ENCODE measurements at places on chromosomes 5 and 9.

DNA sequence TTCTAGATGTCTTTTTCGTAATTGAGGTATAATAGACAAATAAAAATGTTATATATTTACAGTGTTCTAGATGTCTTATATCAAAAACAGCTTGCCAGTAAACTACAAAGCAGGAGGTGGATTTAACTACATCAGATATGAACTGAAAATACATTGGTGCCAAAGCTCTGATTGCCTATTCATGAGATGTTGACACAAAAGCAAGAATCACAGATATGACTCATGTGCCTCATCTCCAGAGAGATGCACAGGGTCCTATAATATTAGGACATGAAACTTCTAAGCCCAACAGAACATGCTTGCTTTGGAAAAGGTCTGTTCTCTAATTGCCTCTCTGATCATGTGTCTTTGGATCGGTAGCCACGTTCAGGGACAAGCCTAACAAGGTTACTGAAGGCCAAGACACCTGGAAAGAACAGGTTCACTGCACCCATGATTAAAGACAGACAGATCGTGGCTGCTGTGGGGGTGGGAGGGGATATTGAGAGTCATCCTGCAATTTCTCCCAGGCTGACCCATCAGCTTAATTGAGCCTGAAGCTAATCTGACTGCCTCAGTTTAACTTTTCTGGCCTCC lies 16.8 kb downstream of the ABCA1 start:
- no peak for DNase-seq

- no peak for DNase-seq
These were observed 105.2 kb downstream of the ZNF608 start for GRCh38 chr5:124641154-124641792.

DNA sequence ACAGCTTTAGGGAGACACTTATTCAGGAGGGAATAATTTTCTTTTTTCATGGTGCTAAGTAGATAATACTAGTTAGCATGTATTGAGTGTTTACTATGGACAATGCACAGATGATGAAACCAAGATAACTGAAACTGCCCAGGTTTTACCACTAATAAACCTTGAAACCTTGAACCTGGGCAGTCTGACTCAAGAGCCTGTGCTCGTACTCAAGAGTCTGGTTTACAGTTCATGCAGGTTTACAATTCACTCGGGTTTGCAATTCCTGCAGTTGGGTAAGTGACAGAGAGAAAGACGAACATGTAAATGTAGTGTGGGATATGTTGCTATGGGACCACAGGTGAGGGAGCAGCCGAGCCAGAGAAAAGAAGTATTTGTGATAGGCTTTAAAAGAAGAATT lies 28.2 kb downstream of the NUP214 start:
- no peak for DNase-seq

GRCh38 chr5:122346897-122347581 lies 35.0 kb downstream of the SNCAIP start:
- DNase-seq, result no peak

GRCh38 chr5:123289210-123289609 lies 134.0 kb downstream of the CEP120 start:
- no peak for DNase-seq

DNA sequence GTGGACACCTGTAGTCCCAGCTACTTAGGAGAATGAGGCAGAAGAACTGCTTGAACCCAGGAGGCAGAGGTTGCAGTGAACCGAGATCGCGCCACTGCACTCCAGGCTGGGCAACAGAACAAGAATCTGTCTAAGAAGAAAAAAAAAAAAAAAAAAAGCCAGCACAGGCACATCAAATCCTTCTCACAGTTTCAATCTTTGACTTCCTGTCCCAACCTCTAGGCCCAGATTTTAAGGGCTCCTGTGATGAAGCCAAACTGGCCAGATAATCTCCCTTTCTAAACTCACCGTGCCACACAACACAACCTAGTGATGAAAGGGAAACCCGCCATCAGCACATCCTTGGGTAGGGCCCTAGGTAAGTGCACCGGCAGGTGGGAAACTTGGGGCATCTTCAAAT lies 58.1 kb downstream of the ROR2 start:
- DNase-seq, result no peak

- DNase-seq, result no peak
These were observed 191.2 kb downstream of the TRPM6 start for GRCh38 chr9:74696520-74696919.

DNA sequence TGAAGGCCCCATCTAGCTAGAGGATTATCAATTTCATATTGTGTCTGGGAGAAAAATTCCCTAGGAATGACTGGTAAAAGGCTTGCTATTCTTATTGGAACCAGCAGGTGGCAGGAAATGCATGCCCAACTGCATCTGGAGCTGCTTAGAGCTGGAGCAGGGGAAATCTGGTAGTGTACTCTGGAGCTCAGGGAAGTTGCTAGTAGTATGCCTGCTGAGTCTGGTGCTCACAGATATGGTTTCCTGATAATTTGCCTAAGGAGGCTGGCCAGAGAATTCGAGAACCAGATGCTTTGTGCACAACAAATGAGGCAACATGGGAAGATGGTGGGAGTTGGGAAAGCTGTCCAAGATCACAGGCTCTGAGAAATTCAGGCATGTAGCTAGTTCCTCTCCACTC lies 53.7 kb downstream of the G3BP1 start:
- DNase-seq, result no peak

GRCh38 chr5:176438959-176439757 lies 9.0 kb upstream of the FAF2 start:
- DNase-seq, result no peak

DNA sequence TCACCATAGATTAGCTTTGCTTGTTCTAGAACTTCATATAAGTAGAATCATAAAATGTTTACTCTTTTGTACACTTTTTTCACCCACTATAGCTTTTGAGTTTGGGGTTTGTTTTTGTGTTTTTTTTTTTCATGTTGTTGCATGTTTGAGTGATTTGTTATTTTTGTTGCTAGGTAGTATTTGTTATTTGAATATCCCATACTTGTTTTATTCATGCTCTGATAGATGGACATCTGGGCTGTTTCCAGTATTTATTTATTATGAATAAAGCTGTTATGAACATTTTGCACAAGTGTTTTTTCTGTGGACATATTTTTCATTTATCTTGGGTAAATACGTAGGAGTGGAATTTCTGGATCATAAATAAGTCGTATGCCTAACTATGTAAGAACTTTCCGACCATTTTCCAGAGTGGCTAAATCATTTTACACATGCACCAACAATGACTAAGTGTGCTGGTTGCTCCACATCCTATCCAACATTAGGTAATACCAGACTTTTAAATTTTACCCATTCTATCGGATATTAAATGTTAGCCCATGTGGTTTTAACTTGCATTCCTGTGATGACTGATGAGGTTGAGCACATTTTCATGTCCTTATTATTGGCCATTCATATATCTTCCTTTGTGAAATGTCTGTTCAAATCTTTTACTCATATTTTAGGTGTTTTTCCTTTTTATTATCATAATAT lies 69.1 kb upstream of the NR4A3 start:
- DNase-seq, result no peak

- no peak for DNase-seq
These were observed 287.4 kb upstream of the IRX4 start for GRCh38 chr5:2169850-2170760.

GRCh38 chr5:154697371-154697770 lies 57.8 kb upstream of the LARP1 start:
- DNase-seq, result no peak

- DNase-seq, result no peak
These were observed 1.9 kb upstream of the EIF4EBP3 start for GRCh38 chr5:140545606-140546005.

DNA sequence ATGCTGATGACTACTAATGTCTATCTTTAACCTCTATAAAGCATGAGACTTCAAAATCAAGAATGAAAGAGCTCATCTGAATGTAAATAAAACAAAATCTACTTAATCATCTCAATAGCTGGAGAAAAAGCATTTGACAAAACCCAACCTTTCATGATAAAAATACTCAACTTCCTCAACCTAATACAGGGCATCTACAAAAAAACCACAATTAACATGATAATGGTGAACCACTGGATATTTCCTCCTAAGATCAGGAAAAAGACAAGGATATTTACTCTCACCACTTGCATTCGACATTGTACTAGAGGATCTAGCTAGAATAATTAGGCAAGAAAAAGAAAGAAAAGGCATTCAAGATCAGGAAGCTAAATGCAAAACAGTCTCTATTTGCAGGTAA lies 49.3 kb downstream of the FAM169A start:
- DNase-seq, result no peak

DNA sequence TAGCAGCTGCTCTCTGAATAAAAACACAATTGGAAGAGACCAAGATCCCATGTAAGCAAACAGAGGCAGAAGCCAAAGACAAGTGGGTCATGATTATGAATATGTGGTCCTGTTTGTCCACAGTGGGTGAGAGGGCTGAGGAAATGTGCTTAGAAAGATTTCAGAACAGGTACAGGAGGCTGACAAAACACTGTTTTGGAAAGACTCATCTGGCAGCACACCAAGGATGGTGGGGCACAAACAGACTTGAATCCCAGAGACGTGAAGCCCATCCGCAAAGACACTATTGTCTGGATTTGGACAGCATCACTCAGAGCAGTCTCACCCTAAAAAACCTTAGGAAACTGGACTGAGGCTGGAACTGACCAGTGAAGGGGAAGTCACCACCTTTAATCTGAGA lies 85.0 kb downstream of the ADRB2 start:
- no peak for DNase-seq
